Renal pelvis (tissue), 12 donors: ENCODE measurements at places on chromosomes 5 and 9.

DNA sequence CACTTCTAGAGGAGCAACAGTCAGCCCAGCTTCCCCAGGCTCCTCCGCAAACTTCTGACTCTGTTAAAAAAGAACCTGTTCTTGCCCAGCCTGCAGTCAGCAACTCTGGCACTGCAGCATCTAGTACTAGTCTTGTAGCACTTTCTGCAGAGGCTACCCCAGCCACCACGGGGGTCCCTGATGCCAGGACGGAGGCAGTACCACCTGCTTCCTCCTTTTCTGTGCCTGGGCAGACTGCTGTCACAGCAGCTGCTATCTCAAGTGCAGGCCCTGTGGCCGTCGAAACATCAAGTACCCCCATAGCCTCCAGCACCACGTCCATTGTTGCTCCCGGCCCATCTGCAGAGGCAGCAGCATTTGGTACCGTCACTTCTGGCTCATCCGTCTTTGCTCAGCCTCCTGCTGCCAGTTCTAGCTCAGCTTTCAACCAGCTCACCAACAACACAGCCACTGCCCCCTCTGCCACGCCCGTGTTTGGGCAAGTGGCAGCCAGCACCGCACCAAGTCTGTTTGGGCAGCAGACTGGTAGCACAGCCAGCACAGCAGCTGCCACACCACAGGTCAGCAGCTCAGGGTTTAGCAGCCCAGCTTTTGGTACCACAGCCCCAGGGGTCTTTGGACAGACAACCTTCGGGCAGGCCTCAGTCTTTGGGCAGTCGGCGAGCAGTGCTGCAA, 72.8 kb downstream of the NUP214 start:
- no peak for DNase-seq

DNA sequence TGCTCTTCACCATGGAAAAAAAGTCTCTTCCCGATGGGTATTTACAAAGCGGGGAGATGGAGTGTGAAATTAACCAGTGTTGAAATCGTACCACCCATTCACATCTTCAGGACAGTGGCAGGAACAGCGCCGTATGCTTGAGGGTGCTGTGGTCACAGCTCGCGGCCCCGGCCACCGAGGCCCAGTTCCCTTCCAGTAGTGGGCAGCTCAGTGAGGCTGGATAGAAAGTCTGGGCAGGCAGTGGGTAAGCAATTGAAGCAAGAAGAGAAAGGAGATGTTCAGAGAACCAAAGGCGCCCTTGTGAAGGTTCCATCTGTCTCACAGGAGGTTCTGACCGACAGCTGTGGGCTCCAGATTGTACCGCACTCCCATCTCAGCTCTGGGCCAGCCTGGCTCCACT, 59.1 kb downstream of the SECISBP2 start:
- DNase-seq, result no peak

- DNase-seq, result peak; percentile 54
These were observed 118.1 kb upstream of the SMIM23 start for GRCh38 chr5:171667341-171668096.

DNA sequence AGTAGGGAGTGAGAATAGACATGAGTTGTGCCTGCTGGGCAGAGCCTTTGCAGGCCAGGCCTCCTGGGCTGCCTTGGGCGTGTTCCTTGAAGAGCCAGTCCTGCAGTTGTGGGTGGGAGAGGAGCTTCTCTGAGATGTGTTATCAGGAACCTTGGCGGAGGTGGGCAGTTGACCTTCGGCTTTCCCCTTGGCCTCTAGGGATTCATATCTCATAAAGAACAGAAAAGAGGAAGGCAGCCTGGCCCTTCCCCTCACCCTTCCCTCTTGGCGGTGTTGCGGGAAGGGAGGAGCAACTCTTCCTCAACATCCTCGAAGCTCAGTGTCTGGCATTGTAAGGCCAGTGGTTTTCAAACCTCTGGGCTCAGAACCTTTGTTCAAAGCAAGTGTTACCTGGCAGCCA, 59.2 kb downstream of the DAPK1 start:
- no peak for DNase-seq

DNA sequence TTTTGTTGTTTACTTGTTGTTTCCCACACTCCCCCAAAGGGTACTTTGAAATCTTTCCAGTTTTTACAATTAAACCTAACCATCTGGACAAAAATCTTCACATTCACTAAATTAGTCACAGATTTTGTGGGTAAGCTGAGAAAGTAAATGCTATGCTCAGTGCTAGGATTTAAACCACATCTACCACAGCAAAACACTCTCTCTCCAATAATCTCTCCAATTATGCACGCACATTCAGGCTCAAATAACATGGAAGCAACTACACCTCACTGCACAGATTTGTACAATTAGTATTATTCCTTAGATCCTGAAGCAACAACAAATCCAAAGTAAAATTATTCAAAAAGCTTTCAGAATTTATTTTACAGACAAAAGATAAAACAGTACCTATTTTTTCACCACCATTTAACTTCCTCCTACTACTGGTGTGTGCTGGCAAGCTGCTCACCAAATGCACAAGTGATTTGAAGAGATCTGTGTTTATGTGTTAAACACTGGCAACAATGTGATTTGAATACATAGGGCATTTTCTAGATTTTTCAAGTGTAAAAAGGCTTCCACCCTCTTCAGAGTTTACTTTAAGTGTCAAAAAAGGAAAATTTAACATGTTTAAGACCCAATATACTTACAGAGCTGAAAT, 16.6 kb downstream of the ZNF608 start:
- no peak for DNase-seq

DNA sequence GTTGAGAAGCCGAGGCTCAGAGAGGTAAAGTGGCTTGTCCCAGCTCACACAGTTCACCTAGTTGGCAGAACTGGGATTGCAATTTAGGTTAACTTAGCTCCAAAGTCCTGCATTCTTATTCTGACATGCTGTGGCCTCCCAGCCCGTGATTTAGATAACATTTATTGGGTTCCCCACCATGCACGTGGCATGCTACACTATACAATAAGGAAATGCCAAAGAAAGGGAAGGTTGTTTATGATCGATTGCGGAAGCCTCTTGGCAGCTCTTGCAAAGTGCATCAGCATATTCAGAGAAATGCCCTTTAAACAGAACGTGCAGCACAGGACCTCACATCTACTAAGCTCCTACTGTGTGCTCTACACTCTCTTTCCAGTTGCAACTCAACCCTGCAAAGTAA, 3.2 kb downstream of the NEURL1B start:
- no peak for DNase-seq

DNA sequence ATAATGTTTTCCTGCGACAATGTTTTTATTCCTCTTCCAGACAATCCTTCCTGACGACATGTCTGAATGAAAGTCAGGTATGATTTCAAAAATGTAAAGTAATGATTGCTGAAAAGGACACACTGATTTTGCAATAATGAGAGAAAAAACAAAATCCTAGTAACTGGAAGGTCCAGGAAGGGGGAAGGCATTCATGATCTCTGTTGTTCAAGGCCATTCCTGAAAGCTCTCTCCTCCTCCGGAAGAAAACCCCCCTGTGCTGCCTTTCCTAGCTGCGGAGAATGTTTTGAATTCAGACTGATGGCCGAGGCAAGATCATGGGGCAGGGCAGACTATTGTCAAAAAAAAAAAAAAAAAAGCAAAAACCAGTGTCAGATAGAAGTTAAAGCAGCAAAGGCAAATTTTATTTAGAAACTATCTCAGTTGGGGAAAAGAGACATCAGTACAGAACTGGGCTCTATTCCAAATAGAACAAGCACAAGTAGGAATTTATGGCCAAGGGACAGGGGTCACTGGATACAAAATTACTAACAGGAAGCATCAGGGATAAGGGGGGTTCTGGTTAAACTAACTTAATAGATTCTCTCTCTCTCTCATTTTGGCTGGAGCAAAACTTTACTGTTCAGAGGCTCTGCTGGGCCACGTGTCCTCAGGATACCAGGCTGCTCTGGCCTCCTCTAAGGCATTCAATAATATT, 36.5 kb upstream of the CTSV start:
- DNase-seq, result peak; percentile 28

GRCh38 chr9:8070779-8071444, 271.3 kb upstream of the DMAC1 start:
- DNase-seq, result no peak

DNA sequence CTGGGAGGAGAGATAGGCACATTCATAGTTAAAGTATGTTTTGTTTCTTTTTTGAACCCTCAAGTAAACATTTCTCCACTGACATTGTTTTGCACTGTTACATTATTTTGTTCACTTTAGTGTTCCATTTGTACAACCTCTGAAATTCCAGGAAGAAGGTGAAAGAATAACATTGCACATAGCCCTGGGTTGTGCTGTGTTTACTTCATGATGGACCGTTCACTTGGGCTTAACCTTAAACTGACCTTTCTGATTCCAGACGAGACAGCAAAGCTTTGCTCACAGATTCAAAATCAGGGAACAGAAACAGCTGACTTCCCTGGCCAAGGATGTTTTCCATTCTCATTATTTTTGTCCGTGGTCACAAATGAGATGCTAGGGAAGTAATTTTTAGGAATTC, 42.8 kb upstream of the GDNF start:
- DNase-seq, result no peak

- no peak for DNase-seq
These were observed 234.2 kb upstream of the DMAC1 start for GRCh38 chr9:8033794-8034193.

DNA sequence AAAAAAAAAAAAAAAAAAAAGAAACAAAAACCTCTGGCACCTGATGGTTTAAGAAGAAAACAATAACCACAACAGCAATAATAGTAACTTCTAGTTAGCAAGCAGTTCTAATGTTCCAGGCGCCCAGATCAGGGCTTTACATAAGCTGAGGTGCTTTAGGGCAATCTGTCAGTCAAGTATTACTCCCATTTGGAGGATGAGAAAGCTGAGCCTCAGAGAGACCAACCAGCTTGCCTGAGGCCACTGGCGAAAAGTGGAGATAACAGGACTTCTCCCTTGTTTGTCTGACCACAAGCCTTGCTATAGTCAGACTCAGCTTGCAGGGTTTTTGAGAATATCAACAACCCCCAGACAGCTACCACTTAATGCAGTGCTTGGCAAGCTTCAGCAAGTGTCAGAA, 83.5 kb upstream of the BOD1 start:
- no peak for DNase-seq

- DNase-seq, result no peak
These were observed 494 bp upstream of the STK32A start for GRCh38 chr5:147234239-147234824.
